ENCODE measurements at places on chromosomes 16 and 17.

- no peak for DNase-seq
- no peak overlapping the region for H3K4me3 ChIP-seq
- H3K27ac ChIP-seq: no peak overlapping the region
- H3K4me1 ChIP-seq: no peaks in the 10 kb centered on the region
These were observed 80.2 kb upstream of the STAC2 start for GRCh38 chr17:39305978-39306377.

GRCh38 chr17:37813751-37814150, 68.9 kb upstream of the HNF1B start:
- H3K4me1 ChIP-seq: no peaks in the 10 kb centered on the region
- H3K4me3 ChIP-seq: no peak overlapping the region
- no peak for DNase-seq
- H3K27ac ChIP-seq: no peak overlapping the region
- no peaks in the 10 kb centered on the region for H3K36me3 ChIP-seq

DNA sequence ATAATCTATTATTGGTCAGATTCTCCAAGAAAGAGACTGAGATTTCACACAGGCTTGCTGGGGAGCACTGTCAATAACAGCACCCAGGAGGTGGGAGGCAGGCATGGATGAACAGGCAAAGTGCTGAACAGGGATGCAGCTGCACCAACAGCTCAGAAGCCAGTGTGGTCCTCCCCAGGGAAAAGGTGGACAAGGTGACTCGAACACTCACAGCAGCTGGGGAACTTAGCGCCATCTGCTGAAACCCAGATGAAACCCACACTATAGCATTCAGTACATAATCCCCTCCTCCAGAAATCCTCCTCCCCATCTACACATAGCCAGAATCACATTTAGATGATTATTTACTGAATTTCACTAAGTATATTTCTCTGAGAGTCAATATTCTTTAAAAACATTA, 255.2 kb upstream of the WSB1 start:
- H3K27ac ChIP-seq: no peak overlapping the region
- no peaks in the 10 kb centered on the region for H3K27me3 ChIP-seq
- no peaks in the 10 kb centered on the region for H3K4me1 ChIP-seq

- no peak for DNase-seq
- no peaks in the 10 kb centered on the region for H3K4me1 ChIP-seq
- H3K36me3 ChIP-seq: no peaks in the 10 kb centered on the region
These were observed 19.6 kb upstream of the EFCAB13 start for GRCh38 chr17:47304186-47304585.

- no peaks in the 10 kb centered on the region for H3K4me1 ChIP-seq
- H3K27ac ChIP-seq: no peak overlapping the region
- no peaks in the 10 kb centered on the region for H3K27me3 ChIP-seq
These were observed 104.7 kb upstream of the ADAMTS18 start for GRCh38 chr16:77539421-77540034.

DNA sequence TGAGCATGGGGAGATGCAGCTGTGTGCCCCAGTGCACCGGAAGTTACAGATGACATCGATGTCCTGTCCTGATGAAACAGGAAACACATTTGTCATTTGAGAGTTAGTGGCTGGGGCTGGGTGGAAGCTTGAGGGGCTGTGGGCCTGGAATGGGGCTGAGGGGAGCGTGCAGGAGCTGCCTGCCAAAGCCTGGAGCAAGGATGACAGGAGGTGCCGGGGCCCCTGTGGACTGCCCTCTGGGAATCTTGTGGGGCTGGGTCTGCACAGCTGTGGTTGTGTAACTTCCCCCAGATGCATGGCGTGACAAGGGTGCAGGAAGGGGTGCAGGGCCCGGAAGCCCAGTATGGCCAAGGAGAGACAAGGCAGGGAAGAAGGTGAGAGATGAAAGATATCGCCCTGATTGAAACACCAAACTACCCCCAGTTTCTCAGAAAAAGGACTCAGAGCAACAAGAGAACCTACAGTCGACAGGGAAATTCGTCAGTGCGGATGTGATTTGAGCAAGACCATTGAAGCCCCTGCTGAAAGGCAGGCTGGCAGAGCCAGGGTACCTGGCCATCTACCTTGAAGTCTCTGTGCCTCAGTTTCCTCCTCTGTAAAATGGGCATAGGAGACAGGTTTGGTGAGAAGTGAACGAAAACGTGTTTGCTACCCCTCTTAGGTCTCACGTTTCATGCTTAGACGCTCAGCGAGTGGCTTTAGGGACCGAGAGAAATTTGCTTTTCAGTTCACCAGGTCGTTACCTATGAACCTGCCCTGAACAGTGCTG, 8.8 kb downstream of the MMP25 start:
- DNase-seq: no peak
- H3K4me1 ChIP-seq: peaks cover 16% of the 10 kb centered on the region
- H3K27ac ChIP-seq: no peak overlapping the region
- peaks cover 31% of the 10 kb centered on the region for H3K27me3 ChIP-seq

GRCh38 chr17:10211666-10212065, 13.3 kb upstream of the GAS7 start:
- H3K27me3 ChIP-seq: no peaks in the 10 kb centered on the region
- no peak overlapping the region for H3K27ac ChIP-seq

- H3K4me1 ChIP-seq: peaks cover 23% of the 10 kb centered on the region
- no peak for DNase-seq
- no peak overlapping the region for H3K4me3 ChIP-seq
- peak overlapping the region; percentile 21 for H3K27ac ChIP-seq
- H3K27me3 ChIP-seq: no peaks in the 10 kb centered on the region
These were observed 5.4 kb downstream of the SPATA2L start for GRCh38 chr16:89695875-89696669.

- no peak overlapping the region for H3K4me3 ChIP-seq
- H3K27me3 ChIP-seq: no peaks in the 10 kb centered on the region
- peaks cover 11% of the 10 kb centered on the region for H3K4me1 ChIP-seq
- H3K27ac ChIP-seq: no peak overlapping the region
These were observed 14.6 kb downstream of the ADCY9 start for GRCh38 chr16:4101421-4102219.

DNA sequence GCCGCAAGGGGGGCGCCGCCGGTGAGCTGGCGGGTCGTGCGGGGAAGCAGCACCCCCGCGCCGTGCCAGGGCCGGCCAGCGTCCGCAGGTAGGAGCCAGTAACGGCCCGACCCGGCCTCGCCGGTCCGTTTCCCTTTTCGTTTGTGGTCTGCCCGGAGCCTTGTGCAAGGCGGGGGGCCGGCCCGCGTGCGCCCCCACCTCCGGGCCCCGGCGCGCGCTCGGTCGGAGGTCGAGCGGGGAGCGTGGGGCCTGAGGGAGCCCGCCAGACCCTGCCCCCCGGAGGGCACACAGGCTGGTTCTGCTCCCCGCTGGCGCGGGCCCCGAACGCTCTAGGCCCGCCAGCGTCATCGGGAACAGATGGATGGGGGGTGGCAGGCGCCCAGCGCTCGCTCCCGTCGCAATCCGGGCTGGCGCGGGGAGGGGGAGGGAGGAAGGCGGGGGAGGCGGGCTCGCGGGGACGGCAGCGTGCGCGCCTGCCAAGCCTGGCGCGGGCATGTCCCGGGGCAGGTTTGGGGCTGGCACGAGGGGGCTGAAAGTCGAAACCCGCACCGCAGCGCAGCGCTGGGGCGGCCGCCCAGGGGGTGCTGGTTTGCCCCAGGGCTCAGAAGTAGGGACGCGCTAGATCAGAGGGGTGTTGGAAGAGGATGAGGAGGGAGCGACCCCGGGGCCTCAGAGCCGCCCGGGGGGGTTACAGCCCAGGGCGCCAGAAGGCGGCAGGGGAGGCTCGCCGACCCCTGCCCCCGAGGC, 1.5 kb upstream of the GSE1 start:
- H3K27me3 ChIP-seq: peaks cover 11% of the 10 kb centered on the region
- DNase-seq: no peak
- H3K4me1 ChIP-seq: peaks cover 65% of the 10 kb centered on the region
- peak overlapping the region; percentile 90 for H3K27ac ChIP-seq

GRCh38 chr17:28946239-28946638, 5.1 kb downstream of the PHF12 start:
- DNase-seq: no peak
- H3K27me3 ChIP-seq: no peaks in the 10 kb centered on the region
- no peak overlapping the region for H3K4me3 ChIP-seq
- peaks cover 33% of the 10 kb centered on the region for H3K4me1 ChIP-seq

DNA sequence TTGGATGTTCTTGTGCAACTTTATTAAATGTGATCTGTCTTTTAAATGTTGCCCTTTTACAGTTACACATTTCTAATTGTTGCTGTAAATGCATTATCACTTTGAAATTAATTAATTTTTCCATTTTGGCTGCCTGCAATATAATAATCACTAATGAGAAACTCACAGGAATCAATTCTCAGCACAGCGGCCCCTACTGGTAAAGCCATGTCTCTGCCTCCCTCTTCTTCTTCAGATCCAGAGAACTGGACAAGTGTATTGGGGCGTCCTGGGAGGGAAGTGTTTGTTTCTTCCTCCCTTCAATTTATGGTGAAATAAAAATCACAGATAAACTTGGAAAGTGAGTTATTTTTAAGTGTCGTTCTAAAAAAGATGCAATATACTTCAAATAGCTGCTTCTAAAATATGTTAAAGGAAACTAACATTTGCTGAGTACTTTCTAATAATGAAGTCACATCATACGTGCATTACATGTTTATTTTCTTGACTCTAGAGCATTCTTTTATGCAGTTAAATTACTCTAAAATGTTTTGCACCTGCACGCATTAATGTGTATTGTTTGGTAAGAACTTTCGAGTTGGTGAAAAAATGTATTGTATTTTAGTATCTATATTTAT, 338.0 kb downstream of the WWOX start:
- H3K4me1 ChIP-seq: no peaks in the 10 kb centered on the region
- no peaks in the 10 kb centered on the region for H3K27me3 ChIP-seq
- no peak overlapping the region for H3K4me3 ChIP-seq
- H3K36me3 ChIP-seq: no peaks in the 10 kb centered on the region

DNA sequence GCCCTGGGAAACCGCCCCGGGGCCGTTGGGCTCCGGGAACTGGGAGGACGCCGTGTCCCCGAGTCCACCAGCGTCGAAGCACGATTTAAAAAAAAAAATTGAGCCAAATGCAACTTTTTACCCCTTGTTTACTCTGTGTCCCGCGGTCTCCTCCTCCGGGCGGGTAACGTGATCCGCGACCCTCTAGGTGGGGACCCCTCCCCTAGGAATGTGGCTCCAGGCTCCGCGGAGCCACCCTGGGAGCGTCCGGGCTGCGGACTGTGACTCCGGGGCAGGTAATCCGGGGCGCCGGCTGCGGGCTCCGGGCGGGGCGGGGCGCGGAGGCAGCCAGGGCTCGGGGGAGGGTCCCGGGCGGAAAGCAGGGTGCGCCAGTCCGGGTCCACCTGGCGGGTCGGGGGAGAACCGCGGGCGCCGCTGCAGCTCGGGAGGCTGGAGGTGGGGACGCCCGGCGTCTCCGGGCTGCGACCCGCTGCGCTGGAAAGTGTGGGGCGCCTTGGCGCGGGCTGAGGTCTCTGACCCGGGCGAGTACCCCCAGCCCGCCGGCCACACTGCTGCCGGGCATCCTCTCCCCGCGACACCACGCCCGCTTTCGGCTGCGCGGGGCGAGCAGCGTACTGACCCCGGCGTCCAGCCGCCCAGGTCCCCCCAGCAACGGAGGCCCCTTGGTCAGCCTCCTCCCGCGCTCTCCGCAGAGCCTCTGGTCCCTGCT, 852 bp upstream of the HELZ start:
- peak overlapping the region; percentile 96 for H3K4me3 ChIP-seq
- peaks cover 13% of the 10 kb centered on the region for H3K36me3 ChIP-seq
- no peak for DNase-seq
- H3K27me3 ChIP-seq: no peaks in the 10 kb centered on the region
- peaks cover 57% of the 10 kb centered on the region for H3K4me1 ChIP-seq
- H3K27ac ChIP-seq: peak overlapping the region; percentile 91

DNA sequence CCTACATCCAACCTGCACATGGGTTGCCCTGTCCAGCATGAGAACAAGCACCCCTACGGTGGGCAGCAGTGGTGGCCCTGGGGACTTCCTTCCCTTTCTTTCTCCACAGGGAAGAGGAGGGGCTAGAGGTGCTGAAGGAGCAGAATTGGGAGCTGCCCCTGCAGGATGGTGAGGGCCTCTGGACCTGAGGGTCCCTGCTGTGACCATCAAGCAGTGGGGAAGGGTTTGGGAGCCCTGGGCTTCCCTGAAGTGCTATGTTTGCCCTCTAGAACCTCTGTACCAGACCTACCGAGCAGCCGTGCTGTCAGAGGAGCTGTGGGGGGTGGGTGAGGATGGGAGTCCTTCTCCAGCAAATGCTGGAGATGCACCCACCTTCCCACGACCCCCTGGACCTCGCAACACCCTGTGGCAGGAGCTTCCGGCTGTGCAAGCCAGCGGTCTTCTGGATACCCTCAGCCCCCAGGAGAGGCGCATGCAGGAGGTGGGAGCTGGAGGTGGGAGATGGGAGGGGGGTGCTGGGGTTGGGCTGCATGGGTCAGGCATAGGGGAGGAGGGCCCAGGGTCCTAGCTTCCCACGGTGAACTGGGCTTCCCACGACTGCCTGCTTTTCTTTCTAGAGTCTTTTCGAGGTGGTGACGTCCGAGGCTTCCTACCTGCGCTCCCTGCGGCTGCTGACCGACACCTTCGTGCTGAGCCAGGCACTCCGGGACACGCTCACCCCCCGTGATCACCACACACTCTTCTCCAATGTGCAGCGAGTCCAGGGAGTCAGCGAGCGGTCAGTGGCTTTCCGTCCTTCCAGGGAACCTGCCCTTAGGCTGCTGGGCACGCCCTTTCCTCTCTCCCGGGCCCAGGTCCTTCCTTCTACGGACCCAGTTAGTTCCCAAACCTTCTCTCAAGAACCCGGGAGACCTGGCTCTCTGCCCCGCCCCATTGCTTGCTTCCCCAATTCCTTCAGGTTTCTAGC, 5.0 kb downstream of the ARHGEF15 start:
- peaks cover 23% of the 10 kb centered on the region for H3K4me1 ChIP-seq
- peak overlapping the region; percentile 22 for H3K4me3 ChIP-seq
- no peak for DNase-seq
- no peak overlapping the region for H3K27ac ChIP-seq

DNA sequence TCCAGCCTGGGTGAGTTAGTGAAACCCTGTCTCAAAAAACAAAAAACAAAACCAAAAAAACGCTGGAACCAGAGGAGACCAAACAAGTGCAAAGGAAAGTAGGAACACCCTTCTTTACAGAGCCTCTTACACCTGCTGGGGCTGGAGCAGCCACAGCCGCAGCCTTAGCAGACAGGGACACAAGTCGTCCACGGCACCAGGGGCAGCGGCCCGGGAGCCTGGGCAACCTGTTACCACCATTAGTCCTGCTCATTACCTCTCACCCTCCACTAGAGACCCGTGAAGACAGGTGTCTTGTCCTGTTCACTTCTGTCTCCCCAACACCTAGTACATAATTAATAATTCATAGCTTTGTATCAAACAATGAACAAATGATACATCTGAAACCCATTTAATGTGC, 83.6 kb downstream of the C16orf78 start:
- no peaks in the 10 kb centered on the region for H3K4me1 ChIP-seq
- no peaks in the 10 kb centered on the region for H3K27me3 ChIP-seq
- no peak overlapping the region for H3K4me3 ChIP-seq
- DNase-seq: no peak
- H3K27ac ChIP-seq: no peak overlapping the region

- no peak for DNase-seq
- no peaks in the 10 kb centered on the region for H3K27me3 ChIP-seq
These were observed 251.6 kb upstream of the FOXF1 start for GRCh38 chr16:86258713-86259112.

Data from esophagus squamous epithelium (tissue), 5 donors.